ENCODE measurements at places on chromosomes 2 and 18. TPM values are rescaled to one million over a fixed set of nuclear protein-coding genes. Genes with fewer than 3 reads are reported as not detected.

- DNase-seq: no peak
Measured at GRCh38 chr2:83665894-83666293, 793.2 kb downstream of the SUCLG1 start.

DNA sequence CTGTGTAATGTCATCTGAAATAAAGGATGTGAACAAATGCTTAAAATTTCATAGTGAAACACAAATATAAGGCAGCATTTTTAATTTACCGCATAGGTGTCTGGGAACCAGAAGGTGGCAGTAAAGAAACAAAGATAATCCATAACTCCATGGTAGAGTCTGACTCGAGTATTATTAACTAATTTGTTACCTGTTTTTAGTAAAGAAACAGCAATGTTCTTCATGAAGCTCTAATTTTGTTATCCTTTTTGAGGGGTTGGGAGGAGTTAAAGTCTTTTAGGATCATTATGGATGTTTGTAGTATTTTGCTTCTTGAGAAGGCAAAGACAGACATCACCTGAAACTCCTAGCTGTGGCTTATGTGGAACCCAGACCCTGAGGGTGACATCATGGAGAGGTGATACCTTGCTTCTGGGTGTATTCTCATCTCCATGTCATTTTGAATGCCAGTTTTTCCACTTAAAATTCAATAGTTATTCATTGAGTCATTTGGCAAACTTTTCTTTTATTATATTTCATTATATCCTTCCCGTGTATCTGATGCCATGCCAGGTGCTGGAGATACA lies 286.2 kb upstream of the EPAS1 start:
- DNase-seq: no peak

- DNase-seq: peak; percentile 14
Measured at GRCh38 chr2:10423400-10423774, 24.7 kb downstream of the ODC1 start.

DNA sequence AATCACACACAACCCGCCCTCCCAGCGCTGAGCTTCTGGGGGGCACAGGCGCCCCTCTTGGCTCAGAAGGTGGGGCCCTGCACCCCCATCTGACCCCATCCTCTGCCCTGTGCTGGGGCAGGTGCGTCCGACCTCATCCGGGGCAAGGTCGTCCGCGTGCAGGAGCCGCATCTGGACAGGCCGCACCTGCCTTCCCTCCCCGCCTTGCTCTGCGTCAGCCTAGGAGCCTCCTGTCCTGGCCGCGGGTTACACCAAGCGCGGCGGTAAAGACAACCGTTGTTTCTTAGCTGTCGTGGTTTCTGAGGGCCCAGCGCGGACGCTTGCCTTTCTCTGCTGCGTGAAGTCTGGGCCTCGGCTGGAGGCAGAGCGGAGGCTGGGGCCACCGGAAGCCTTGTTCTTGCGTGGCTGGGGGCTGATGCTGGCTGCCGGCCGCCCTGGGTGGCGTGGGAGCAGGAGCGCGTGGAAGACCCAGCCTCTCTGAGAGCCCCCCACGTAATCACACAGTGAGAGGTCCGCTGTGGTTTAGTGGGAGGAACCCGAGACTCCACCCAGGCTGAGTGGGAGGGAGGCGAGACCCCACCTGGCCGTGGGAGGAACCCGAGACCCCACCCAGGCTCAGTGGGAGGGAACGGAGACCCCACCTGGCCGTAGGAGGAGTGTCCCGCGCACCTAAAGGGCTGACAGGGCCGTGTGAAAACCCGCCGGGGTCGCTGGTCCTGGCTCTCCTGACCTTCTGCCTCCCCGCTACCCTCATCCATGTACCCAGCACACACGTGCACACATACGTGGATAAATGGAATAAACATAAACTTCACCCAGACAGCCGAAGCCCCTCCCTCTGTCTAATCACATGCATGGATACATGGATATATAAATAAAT lies 51.8 kb downstream of the KCNG2 start:
- no peak for DNase-seq

- no peak for DNase-seq
Measured at GRCh38 chr2:233387225-233387624, 32.9 kb downstream of the DGKD start.

The CNDP1 gene
- not detected for total RNA-seq

The CYTIP gene
- total RNA-seq: 1.7 TPM

The ZNF532 gene
- total RNA-seq: 64.1 TPM

- no peak for DNase-seq
Measured at GRCh38 chr2:144681389-144681788, 161.5 kb upstream of the ZEB2 start.
